ENCODE measurements at places on chromosomes 5 and 9.
A peak's percentile ranks its signal among the peaks of the same experiment; 100 is the strongest.

GRCh38 chr5:81194633-81195334, 38.3 kb upstream of the CKMT2 start:
- DNase-seq = peak; percentile 88

DNA sequence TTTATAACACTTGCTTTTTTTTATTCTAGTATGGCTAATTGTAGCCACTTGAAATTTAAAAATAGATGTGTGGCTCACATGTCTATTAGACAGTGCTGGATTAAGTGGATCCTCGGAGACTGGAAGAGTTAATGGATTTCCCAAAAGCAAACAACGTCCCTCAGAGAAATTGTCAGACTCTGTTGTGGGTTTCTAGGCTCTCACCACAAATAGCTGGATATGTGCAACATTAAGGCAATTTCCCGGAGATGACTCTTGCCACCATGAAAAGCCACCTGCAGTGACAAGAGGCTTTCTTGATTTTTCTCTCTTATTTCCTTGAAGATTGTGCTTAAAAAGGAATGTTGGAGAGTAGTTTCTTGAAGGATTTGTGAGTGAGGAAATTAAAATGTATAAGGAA, 43.2 kb downstream of the TMEM167A start:
- DNase-seq = no peak

DNA sequence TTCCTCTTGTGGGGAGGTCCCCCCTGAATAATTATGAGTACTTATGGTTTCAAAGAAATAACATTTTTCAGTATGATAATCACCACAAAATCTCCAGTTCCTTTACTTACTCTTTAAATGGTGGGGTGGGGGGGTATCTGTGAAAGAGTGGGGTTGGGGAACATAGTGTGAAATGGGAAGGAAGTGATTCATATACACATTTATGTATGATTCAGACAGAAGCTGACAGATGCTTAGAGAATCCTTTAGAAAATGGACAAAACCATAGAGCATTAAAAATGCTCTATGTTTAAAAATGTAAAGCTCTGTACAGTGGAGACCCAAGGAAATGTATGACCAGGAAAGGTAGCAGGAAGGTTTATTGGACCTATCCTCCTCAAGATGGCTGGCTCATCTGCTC, 267.5 kb upstream of the GRIA1 start:
- no peak for DNase-seq

DNA sequence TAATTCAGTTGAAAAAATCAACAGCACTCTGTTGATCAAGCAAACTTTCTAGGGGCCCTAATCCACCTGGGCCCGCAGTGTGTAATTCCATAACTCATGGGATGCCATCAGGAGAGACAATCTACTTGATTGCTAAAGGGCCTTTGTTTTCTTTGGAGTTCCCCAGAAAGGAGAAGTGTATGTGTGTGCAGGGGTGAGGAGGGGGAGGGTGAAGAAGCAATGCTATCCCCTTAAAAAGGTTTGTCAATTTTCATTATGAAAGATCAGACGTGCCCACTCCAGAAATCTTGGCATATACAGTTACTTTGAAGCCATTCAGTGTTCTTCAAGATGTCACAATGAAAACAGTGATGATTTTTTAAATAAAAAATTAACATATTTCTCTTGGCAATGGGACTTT, 6.2 kb downstream of the PARP8 start:
- no peak for DNase-seq

DNA sequence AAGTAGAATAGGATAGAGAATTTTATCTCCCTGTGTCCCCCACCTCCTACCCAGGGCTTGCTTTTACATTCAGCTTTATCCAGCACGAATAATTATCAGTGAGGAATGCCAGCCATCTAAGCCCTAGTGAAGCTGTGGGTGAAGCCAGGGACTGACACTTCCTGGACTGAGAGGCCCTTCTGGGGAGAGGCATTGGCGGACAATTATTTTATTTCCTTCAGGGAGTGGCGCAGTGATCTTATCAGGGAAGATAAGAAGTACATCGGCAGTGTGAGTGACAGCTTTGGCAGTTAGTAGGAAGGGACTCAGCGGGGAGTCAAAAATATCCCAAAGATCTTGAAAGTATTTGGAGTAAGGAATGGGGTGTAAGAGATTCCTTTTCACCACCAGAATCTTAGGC, 34.9 kb upstream of the RPS23 start:
- no peak for DNase-seq

GRCh38 chr5:76489877-76490688, 87.0 kb downstream of the IQGAP2 start:
- no peak for DNase-seq

DNA sequence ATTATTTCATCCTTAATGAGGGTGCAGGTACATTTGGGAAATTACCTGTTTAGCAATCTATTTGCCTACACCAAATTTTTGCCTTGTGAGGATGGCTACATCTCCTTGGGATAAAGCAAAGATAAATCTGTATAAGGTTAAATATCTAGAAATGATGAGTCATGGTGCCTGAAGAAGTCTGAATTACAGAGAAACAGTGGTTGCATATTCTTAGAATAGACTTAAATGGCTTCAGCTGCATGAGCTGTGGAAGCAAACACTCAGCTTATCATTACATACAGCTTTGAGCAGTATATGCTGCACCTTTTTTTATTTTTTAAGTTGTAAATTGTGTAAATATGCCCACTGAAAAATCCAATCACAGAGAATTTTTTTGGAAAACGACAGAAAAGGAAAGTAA, 153.5 kb downstream of the RAPGEF6 start:
- no peak for DNase-seq

GRCh38 chr9:86774116-86774515, 173.2 kb downstream of the GAS1 start:
- no peak for DNase-seq

- no peak for DNase-seq
Measured at GRCh38 chr9:94757158-94757557, 30.7 kb downstream of the AOPEP start.

DNA sequence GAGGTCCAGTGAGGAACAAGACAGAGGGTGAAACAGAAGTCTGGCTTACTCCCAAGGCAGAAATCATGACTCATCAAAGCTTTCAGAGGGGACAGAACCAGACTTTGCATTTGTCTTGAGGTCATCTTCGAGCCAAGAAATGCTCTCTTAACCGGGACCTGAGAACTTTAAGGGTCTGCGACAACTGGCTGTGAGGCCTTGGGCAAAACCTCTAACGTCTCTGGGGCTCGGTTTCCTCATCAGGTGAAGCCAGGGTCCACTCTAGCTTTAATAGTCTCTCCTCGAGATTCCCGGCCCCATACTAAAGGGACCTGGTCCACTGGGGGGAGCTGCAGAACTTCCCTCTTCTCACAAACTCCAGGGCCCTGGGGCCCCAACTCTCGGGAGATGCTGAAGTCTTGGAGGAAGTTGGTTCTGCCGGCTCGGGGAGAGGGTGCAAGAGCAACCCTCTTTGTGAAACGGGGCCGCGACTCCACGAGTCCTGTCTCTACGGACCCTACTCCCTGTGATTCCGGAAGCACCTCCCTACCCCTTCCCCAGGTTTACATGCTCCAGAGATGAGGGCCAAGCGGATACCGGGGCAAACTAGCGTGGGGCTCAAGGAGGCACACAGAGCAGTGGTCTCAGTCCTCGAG, 2.6 kb downstream of the GLIS3 start:
- peak; percentile 37 for DNase-seq

DNA sequence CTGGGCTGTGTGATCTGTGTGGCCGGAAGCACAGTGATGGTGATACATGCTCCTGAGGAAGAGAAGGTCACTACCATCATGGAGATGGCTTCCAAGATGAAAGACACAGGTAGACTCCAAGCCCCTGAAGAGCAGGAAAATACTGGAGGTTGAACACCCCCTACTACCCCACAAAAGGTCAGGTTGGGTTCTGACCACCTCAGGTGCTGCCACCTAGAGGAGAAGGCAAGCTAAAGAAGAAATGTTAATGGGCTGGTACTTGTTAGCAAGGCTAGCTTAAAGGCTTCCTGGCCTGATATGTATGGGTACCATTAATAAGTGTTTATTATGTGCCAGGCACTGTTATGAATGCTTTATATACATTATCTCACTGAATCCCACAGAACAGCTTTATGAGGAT, 11.7 kb downstream of the NIPAL4 start:
- DNase-seq = peak; percentile 40

- DNase-seq = no peak
Measured at GRCh38 chr9:26373616-26374015, 519.0 kb downstream of the CAAP1 start.

Data from stimulated activated CD4-positive, alpha-beta T cell treated with anti-CD3 and anti-CD28 coated beads, Interleukin-2, amount 100 ng/mL, for 24 hours (primary cell).